ENCODE measurements at places on chromosomes 1 and 21. TPM values are rescaled to one million over a fixed set of nuclear protein-coding genes. Genes with fewer than 3 reads are reported as not detected.

ETS2 gene
- polyA plus RNA-seq, result 16.3 TPM

OR2T6 gene
- polyA plus RNA-seq, result not detected

PAPPA2 gene
- not detected for polyA plus RNA-seq

PODN gene
- 1.3 TPM for polyA plus RNA-seq

TRIM62 gene
- polyA plus RNA-seq, result 10.4 TPM

SSX2IP gene
- polyA plus RNA-seq, result 0.77 TPM

TMEM79 gene
- polyA plus RNA-seq, result 4.8 TPM

SHISAL2A gene
- polyA plus RNA-seq, result not detected

IGSF3 gene
- polyA plus RNA-seq, result 0.64 TPM

BROX gene
- polyA plus RNA-seq, result 5.1 TPM

TRIM58 gene
- polyA plus RNA-seq, result not detected

SLAMF8 gene
- polyA plus RNA-seq, result not detected

ATP1A4 gene
- not detected for polyA plus RNA-seq

B3GALT5 gene
- 0.03 TPM for polyA plus RNA-seq

GNG12 gene
- polyA plus RNA-seq, result 90.3 TPM

NPHS2 gene
- polyA plus RNA-seq, result not detected

DIRAS3 gene
- polyA plus RNA-seq, result 6.7 TPM

HAO2 gene
- polyA plus RNA-seq, result not detected

NID1 gene
- polyA plus RNA-seq, result 87.8 TPM

MAB21L3 gene
- polyA plus RNA-seq, result not detected

NPR1 gene
- polyA plus RNA-seq, result 13.8 TPM

NHLH1 gene
- 0.60 TPM for polyA plus RNA-seq

LIN28A gene
- 0.10 TPM for polyA plus RNA-seq

CFAP45 gene
- 0.13 TPM for polyA plus RNA-seq

FAM151A gene
- not detected for polyA plus RNA-seq

PCAT6 gene
- 2.4 TPM for polyA plus RNA-seq

PADI3 gene
- not detected for polyA plus RNA-seq

RSPO1 gene
- not detected for polyA plus RNA-seq

DYNLT5 gene
- polyA plus RNA-seq, result 3.1 TPM

FNBP1L gene
- polyA plus RNA-seq, result 23.3 TPM

NPHP4 gene
- polyA plus RNA-seq, result 4.4 TPM

ADAMTS5 gene
- not detected for polyA plus RNA-seq

TLR5 gene
- polyA plus RNA-seq, result 0.25 TPM

MYBPH gene
- not detected for polyA plus RNA-seq

GPX7 gene
- 25.7 TPM for polyA plus RNA-seq

PGLYRP4 gene
- polyA plus RNA-seq, result not detected

RHCE gene
- 0.07 TPM for polyA plus RNA-seq

CTBS gene
- 9.0 TPM for polyA plus RNA-seq

S100A2 gene
- polyA plus RNA-seq, result 3.9 TPM

PRELP gene
- 0.01 TPM for polyA plus RNA-seq

CD164L2 gene
- not detected for polyA plus RNA-seq

TRIM67 gene
- not detected for polyA plus RNA-seq

PROX1 gene
- 2.2 TPM for polyA plus RNA-seq

SELL gene
- polyA plus RNA-seq, result 0.68 TPM

DPYD gene
- polyA plus RNA-seq, result 3.2 TPM

RORC gene
- not detected for polyA plus RNA-seq

RPL11 gene
- polyA plus RNA-seq, result 861 TPM

GBP5 gene
- not detected for polyA plus RNA-seq

CYP4A11 gene
- not detected for polyA plus RNA-seq

HTR1D gene
- polyA plus RNA-seq, result 1.9 TPM

Data from endothelial cell of umbilical vein (primary cell).